ENCODE measurements at places on chromosomes 12 and 14.

DNA sequence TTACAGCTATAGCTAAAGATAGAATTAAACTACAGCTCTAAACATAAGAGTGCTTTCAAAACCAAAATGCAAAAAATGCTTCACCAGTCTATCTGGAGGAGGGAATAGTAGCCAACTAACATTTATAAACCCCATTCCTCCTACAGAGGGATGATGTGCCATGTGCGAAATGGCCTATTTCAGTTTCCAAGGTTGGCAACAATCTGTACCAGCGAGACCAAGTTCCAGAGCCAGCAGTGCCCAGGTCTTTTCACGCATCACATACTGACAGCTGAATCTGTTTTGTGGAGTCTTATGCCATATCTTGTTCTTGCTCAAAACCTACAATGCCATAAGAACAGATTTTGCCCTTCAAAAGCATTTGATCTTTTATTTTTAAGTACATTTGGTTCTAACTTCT lies 24.5 kb downstream of the NELL2 start:
- DNase-seq = no peak

DNA sequence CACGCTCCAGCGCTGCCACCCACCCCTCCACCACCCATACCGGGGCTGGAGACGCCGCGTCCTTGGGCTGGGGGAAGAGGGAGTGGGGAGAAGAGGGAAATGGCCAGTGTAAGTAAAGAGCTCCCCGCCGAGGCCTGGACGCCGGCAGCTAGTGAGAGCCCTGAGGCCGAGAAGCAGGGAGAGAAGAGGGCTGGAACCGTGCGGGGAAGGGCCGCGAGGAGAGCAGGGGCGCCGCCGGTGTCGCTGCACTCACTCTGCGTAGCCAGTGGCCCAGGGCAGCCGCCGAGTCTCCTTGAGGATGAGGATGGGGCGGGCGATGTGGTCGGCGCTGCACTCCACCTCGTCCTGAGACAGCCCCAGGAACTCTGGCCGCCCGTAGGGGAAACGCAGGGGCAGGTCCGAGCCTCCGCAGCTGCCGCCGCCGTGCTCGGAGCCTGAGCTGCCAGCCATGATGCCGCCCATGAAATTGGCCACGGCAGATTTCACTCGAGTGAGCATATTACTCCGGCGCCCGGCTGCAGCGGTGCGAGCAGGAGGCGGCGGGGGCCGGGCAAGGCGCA lies 631 bp downstream of the PPM1H start:
- no peak for DNase-seq

DNA sequence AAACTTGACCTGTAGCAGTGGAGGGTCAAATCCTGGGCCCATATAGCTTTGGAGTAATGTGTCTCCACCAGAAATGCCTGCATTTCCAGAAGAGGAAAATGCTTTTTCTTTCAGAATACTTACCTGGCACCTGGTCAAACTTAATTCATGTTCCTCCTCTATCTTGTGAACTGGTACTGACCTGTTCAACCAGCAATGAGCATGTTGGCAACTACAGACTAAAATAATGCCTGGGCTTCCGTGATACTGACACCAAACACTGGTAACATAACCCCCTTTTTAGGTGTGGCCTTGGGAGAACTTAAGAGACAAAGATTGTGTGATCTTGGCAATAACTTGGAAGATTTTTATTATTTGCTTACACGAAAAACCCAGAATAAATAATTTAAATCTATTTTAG lies 23.8 kb upstream of the MGST1 start:
- no peak for DNase-seq

DNA sequence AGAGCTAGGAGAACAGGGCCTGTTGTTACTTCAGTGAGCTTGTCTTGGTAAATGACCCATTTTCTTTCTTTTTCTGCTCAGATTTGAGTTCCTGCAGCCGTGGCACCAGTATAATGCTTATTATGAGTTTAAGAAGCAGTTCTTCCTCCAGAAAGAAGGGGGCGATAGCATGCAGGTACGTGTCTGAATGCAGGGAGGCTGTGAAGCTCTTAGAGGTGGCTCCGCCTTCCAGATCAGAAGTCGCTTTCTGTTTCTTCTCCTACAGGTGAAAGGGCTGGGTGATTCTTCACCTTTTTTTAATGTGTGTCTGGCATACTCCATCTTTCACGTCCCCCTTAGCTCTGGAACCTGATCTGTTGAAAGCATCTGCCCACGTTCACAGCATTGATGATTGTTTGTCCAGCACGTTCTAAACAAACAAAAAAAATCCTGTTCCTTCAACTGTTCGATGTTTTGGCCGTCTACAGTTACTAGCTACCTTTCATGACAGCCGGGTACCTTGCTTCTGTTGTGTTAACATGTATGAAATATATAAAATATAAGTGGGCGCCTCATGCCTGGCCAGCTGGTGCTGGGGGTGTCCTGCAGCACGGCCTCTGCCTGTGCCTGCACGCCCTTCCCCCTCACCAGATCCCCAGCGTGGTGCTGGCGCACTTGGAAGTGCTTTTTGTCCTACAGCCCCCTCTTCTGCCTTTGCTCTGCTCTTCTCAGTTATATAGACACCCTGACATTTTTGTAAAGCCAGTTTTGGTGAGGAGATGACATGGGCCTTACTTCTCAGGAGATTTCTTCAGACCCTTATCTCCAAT lies 44.6 kb downstream of the SFSWAP start:
- no peak for DNase-seq

DNA sequence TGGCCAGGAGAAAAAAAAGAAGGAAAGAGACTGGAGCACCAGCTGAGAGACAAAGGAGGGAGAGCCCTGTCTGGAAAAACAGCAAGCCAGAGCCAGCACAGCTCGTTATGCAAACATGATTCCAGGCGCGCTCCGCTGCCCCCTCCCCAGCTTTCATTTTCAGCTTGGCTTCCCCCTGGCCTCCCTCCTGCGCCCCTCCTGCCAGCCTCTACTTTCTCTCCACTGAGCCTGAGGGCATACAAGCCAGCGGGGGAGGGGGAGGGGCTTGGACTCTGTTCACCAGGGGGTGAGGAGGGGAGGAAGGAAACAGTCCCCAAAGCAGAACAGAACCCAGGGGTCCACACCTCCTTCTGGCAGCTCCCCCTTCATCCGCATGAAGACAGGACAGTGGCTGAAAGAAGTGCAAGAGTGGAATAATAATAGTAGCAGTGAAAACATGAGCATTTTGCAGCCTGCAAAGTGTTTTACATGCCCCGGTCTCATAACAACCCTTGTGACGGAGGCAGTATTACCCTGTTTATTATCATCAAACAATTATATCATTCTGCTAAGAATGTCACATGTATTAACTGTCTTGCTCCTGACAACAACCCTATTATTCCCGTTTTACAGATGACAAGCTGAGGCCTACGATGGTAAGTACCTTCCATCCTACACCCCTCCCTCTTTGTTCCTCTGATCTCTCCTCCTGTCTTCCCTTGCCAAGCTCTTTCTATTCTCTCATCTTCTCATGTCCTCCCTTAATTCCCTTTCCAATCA lies 24.2 kb downstream of the SMUG1 start:
- no peak for DNase-seq

- no peak for DNase-seq
Observed at GRCh38 chr12:123914726-123915333, 57.8 kb downstream of the CCDC92 start.

GRCh38 chr12:70982286-70982685 lies 61.7 kb upstream of the PTPRR start:
- no peak for DNase-seq

DNA sequence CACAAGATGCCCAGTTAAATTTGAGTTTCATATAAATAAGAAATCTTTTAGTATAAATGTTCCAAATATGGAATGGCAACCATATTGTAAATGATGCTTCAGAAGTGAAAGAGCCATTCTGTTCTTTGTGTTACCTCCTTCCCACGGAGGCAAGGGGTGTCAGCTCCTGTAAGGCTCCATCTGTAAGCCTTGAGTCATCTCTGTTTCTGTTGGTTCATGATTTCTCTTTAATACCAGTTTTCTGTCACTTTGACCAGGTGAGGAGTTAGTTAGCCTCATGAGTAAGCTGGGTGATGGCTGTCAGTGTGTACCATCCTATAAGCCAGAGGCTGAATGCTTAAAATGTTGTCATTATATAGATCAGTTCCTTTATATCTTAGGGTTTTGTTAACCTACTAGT lies 61.9 kb downstream of the TMEM30B start:
- no peak for DNase-seq

- no peak for DNase-seq
Observed at GRCh38 chr12:9052610-9053009, 63.1 kb downstream of the A2M start.

DNA sequence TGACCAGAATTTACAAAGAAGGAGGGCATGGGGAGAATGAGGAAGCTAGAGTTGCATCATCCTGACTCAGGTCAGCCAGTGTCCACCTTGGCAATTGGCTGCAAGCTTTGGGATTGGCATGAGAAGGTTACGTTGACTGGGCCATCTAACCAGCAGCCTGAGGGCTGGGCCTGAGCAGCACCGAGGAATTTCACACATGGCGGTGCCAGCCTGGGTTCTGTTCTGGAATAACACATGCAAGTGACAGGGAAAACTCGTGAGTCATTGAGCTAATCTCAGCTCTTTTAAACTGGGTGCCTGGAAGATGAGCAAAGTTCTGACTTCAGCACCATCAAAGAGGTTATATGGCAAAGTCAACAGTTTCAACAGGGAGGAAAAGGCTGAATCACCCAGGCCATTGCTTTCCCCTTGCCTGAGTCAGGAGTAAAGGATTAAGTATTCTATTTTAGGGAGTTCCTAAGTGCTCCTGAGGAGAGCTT lies 543.2 kb upstream of the TBX3 start:
- DNase-seq = no peak

- DNase-seq = no peak
Observed at GRCh38 chr14:90577661-90578282, 180.9 kb downstream of the CALM1 start.

GRCh38 chr14:23580948-23581281 lies 2.3 kb upstream of the JPH4 start:
- DNase-seq = no peak

DNA sequence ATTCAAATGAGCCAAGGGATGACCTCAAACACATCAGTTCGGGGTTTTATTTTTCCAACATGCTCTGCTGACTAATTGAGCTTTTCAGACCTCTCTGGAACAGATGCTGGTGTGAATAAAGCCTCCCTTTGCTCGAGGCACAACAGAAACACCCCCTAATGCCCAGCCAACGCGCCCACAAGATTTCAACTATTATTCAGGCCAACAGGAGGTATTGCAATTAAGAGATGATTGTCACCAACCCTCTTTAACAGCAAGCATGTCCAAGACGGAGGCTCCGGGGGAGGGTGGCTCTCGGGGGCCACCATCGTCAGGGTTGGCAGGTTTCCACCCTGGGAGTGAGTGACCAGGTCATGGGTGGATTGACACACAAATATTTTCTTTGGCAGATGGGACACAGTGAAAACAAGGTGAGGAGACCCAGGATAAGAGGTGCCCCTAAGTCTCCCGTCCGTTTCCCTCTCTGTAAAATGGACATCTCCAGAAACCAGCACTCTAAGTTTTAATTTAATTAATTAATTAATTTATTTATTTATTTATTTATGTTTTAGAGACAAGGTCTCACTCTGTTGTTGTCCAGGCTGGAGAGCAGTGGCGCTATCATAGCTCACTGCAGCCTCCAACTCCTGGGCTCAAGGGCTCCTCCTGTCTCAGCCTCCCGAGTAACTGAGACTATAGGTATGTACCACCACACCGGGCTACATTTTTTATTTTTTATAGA lies 56.1 kb downstream of the MAP1LC3B2 start:
- DNase-seq = no peak

- no peak for DNase-seq
Observed at GRCh38 chr12:108752387-108752786, 21.1 kb upstream of the CORO1C start.

DNA sequence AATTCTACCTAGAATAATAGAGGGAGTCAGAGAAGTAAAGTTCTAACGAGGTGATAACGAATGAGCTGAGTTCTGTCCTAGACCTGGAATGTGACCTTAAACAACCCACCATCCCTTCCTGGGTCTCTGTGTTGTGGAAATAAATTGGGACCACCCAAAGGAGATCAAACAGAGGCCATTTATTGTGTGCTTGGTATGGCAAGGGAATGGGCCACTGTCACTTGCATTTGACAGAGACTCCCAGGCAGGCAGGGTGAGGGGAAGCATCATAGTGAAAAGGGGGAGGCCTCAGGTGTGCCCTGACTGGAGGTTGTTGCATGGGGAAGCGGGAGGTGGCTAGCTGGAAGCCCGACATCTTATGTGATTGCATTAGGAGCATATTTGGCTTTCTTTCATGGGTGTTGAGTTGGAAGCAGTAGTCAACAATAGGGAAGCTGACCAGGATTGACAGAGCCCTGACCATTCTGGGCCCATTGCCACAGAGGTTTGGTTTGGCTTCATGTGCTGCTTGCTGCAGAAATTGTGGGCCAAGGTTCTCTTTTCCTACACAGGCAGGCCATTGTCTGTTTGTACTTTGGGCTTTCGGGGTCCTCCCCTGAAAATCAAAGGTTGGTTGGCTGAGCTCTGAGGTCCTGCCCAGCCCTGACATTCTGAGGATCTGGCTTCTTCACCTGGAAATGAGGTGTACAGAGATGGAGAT lies 17.6 kb upstream of the FAM181A start:
- DNase-seq = no peak

- no peak for DNase-seq
Observed at GRCh38 chr12:8081251-8081920, 688 bp upstream of the NECAP1 start.

- DNase-seq = no peak
Observed at GRCh38 chr12:103588680-103589079, 1.6 kb downstream of the STAB2 start.

- DNase-seq = no peak
Observed at GRCh38 chr12:27964123-27964522, 8.4 kb downstream of the PTHLH start.

DNA sequence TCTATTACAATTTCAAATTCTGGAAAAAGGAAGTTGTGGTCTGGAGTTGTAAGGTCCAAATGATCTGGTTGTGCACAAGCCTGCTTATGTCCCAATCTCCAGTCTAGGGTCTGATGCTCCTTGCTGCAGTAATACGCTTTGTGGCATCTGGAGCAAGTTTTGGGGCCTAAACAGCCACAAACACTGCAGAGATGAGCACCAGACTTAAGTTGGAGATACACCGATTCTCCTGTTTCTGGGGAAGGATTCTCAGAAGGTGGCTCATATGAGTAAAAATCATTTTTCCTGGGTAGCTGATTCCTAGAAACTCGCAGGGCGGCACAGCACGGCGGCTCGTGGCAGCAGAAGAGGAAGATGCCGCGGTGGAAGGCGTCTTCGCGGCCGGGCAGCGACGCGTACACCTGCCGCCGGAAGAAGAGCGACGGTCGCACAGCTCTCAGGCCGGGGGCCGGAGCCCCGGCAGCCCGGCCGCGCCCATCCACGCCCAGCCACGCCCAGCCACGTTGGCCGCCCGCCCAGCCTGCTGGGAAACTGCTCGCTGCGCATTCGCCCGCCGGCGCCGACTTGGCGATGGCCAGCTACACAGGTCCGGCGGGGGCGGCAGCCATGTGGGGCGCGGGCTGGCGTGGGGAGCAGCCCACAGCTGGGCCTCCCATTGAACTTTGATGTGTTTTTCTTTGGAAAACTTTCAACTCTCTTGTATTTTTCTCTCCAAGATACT lies 129.0 kb downstream of the ASCL4 start:
- no peak for DNase-seq

- DNase-seq = no peak
Observed at GRCh38 chr12:26987634-26988424, 26.4 kb downstream of the TM7SF3 start.
